ENCODE measurements at places on chromosomes 6 and 20.

DNA sequence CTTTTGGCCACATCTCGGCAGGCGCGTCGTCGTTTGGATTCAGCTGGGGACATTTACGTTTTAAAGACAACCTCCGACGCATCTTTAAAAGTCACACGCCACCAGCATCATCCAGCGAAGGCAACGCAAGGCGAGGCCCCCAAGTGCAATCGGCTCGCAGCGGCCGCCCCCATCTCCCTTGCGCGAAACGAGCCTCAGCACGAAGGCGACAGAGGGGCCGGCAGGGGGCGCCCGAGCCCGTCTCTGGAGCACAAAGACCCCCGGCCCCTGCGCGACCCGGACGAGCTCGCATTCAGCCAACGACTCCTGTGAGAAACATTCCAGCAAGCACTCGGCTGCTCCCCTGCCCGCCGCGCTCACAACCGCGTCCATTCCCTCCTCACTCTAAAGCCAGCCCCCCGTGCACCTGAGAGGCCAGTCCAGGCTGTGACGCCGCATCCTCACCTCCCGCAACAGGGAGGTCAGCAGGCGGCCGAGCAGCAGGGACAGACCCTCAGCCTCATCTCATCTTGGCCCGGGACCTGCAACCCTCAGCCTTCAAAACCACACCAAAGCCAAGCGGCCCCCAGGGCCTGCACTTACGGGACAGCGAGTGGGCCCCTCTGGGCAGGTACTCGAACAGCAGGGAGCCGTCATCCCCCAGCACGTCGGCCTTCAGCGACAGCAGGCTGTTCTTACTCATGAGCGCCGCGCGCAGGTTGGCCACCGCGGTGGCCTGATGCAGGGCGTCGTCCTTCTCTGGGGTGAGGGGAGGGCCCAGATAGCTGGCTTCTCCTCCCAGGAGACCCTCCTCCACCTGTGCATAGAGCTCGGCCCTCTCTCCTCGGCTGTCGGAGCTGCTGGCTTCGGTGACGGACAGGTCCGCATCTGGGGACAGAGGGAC lies 35.8 kb downstream of the SLC2A4RG start:
- DNase-seq: no peak

DNA sequence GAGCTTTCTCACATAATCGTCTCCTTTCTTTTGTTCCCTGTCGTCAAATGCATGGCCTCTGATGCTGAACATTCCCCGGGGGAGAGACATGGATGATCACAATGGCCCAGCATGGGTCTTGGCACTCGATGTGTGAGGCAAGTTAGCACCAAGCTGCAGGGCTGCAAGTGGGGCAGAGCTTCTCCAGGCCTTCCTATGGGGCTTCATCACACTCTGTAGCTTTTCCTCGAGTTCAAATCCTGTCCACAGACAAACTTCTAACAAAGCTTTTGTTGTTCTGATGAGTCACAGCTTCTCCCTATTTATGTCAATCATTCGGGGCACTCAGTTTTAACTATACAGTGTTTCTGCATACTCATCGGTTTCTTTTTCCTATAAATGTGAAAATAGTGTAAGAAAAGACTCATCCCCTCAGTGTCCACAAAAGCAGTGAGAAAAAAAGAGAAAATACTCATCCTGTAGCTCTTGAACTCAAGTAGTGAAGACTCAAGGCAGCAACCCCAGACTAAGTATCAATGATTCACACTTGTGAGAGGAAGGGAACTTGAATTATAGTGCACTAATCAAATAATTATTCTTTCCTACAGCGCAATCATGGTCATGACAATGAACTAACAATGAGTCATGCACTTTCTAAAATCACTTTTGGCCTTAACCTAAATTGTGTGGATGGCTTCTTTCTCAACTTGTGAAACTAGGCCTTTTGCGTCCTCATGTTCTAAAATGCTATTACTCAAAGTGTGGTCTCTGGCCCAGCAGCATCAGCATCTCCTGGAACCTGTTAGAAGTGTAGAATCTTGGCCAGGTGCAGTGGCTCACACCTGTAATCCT lies 68.4 kb upstream of the NOX3 start:
- DNase-seq: no peak

GRCh38 chr6:97203343-97203742 lies 79.7 kb downstream of the MMS22L start:
- peak; percentile 5 for DNase-seq

DNA sequence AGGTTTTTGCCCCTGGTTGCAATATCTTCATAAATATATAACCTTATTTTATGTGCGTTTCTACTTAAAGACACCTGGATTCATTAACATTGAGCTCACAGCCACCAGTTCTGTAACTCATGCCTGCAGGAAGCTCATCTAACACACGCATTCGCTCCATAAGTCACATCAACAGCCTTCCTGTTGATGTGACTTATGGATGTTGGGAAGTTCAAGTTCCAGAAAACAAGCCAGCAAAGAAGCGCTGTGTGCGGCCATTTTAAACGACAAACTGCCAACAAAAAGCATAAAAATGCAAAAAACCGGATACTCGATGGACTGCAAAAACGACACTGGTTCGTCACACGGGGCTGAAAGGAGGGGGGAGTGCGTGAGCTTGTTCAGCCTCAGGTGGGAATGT lies 77.9 kb upstream of the NFATC2 start:
- DNase-seq: no peak

DNA sequence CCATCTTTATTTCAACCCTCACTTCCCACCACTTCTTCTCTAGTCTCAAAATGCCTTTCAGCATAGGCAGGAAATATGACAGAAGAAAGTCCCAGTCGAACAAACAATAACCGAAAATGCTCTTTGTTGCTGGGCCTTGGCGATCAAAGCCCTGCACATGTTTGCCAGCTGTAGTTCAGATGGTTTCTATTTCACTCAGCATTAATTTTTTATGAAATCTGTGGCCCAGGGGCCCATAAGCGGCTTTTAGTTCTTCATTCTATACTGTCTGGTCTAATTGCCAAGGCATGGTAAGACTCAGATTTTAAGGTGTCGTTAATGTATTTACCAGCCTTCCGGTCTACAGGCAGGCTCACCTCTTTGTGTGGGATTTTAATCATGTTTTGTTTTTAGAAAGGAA lies 10.9 kb upstream of the F13A1 start:
- no peak for DNase-seq

DNA sequence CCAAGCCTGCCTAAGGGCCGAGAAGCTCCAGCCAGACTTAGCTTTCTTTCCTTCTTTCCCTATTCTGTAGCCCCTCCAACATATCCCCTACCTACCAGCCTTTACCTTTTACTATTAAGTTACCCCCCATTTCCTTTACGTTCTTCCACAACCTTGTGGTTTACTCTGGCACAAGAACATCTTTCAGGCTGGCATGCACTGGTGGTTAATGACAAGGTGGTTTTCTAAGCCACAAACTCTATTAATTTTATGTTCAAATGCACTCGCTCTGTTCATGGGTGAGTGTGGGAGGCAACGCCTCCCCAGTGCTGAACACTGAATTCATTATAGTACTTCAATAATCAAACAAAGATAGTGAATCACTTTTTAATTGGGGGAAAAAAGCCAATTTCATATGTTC lies 64.4 kb downstream of the TRERF1 start:
- DNase-seq: no peak

DNA sequence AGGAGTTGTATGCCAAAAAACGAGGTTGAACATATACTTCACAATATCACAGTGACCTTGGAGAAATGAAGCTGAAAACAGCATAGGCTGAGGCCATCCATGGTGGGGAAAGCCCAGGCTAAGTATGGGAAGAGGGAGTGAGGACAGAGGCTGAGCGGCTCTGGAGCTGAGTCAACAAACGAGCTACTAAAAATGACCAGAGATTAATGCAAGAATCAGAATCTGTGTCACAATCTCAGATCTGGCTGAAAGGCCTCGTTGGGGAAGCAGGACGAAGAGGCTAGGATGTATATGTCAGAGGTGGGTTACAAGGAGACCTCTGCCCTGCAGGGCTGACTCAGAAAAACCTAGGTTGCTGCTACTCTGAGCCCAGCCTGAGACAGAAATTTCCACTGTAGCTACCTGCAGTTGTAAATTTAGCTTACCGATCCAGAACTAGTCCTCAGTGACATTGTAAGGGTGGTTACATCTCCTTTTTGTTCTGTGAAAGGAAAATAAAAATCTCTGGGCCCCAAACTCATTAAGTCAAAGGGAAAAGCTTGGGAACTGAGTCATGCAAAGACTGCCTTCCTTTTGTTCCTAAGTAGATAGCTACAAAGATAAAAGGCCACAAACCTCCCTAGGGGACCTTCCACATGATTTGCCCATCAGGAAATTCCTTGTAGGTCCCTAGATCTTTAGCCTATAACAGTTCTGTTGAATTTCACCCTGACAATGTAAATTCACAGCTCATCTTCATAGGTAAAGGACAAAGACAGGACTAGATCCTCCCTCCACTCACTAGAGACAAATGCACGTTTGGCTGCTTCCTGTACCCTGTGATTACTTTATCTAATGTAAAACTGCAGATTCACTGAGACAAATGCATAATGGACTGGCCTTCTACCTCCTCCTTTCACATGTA lies 8.5 kb upstream of the TUBB2A start:
- no peak for DNase-seq
